ENCODE measurements at places on chromosomes 3 and 15.

GRCh38 chr3:56197259-56197965 lies 270.9 kb downstream of the ERC2 start:
- DNase-seq = no peak

- no peak for DNase-seq
Measured at GRCh38 chr15:69117431-69117871, 43.0 kb upstream of the GLCE start.

DNA sequence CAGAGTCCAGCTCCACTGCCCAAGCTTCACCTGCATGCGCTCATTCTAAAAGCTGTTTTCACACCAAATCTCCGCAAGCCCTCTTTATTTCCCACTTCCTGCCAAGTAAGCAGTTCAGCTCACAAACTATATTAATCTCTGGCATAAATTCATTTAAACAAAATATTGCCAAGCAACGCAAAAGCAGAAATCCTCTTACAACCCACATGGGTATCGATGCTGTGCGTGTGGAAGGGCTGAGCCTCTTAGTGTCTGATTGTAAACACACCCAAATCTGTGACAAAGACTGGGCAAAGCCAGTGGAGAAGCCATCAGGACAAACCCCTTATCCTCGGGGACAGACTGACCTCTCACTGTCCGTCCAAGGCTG lies 124.3 kb upstream of the ATP2B2 start:
- DNase-seq = no peak

GRCh38 chr15:51133140-51133765 lies 38.5 kb upstream of the TNFAIP8L3 start:
- no peak for DNase-seq
